Suprapubic skin (tissue), 4 donors: ENCODE measurements at places on chromosomes 6 and 20. TPM values are rescaled to one million over a fixed set of nuclear protein-coding genes. Genes with fewer than 3 reads are reported as not detected.

DNA sequence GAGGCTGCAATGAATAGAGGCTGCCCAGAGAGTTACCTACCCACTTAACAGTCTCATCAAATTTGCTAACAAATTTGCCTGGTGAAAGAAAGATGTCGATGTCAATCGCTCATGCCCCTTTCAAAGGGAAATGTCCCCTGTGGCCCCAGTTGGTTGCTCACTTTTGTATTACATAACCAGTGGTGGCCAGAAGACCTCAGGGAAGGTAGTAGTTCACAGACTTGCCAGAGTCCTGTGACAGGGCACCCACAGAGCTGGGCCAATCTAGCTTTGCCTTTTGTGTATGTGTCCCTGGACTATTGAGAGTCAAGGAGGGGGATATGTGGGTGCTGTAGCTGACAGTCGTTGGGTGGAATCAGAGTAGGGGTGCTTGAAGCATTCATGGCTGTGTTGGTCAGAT lies 70.7 kb upstream of the CCN6 start:
- H3K4me3 ChIP-seq, result no peak overlapping the region
- H3K27me3 ChIP-seq, result no peaks in the 10 kb centered on the region
- no peak for DNase-seq
- no peaks in the 10 kb centered on the region for H3K36me3 ChIP-seq

- no peak for DNase-seq
- no peaks in the 10 kb centered on the region for H3K27me3 ChIP-seq
- peaks cover 35% of the 10 kb centered on the region for H3K4me1 ChIP-seq
- H3K27ac ChIP-seq, result peak overlapping the region; percentile 55
- no peak overlapping the region for H3K4me3 ChIP-seq
These were observed 217.3 kb upstream of the RREB1 start for GRCh38 chr6:6890400-6890858.

GRCh38 chr20:56411759-56412472 lies at the start of gene CASS4:
TSS of gene CASS4 (plus strand) at chr20:56412260. CDS start at chr20:56412459, 199 bp downstream.
- H3K27me3 ChIP-seq, result no peaks in the 10 kb centered on the region
- H3K4me3 ChIP-seq, result peak within 1 kb of the TSS; percentile 32
- peaks cover 12% of the 10 kb centered on the region for H3K36me3 ChIP-seq
- DNase-seq, result no peak
- H3K4me1 ChIP-seq, result peaks cover 8% of the 10 kb centered on the region

DNA sequence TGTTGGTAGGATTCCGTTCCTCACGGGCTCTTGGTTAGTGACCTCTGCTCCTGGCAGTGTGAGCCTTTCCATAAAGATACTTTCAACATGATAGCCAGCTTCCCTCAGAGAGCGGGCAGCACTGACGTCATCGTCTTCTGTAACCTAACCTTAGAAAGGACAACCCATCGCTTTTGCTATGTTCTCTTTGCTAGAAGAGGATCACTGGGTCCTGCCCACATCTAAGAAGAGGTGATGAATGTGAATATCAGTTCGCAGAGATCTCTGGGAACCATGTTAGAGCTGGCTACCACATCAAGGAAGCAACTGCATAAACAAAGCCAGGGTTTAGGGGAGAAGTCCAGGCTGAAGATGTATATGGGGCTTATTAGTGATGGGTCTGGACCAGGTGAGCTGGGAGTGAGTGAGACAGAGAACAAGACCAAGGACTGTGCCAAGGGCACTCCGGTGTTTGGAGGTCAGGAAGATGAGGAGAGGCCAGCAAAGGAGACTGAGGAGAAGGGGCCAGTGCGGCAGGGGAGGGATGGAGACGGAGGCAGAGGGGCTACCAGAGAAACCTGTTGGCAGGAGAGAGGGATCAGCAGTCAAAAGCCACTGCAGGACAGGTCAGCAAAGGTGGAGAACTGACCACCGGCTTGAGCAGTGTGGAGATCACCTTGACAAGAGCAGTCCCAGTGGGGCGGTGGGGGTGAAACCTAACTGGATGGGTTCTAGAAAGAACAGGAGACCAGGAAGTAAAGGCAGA lies 39.7 kb downstream of the PIM1 start:
- no peak for DNase-seq
- H3K27me3 ChIP-seq, result no peaks in the 10 kb centered on the region
- no peaks in the 10 kb centered on the region for H3K4me1 ChIP-seq
- H3K4me3 ChIP-seq, result no peak overlapping the region
- H3K36me3 ChIP-seq, result no peaks in the 10 kb centered on the region

DNA sequence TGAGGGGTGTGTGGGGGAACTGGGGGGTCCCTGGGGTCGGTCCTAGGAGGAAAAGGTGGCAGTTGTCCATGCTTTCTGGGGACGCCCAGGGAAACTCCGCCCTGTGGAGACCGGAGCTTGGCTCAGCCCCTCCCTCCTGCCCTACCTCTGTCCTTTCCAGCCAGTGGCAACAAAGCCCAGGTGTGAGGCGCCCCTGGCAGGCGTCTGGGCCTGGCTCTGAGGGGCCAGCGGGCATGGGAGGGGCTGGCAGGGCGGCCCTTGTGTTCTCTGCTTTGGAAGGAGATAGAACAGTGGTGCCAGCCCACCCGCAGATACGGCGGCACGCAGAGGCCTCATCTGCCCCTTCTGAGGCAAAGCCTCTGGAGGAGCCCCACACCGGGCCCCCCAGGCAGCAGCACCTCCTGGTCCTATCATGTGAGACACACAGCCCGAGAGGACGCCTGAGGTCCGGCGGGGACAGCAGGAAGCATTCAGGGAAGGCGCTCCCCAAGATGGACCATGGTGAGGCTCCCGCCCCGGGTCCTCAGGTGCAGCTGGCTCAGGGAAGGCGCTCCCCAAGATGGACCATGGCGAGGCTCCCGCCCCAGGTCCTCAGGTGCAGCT lies 47.9 kb downstream of the YTHDF1 start:
- no peak for DNase-seq
- H3K27me3 ChIP-seq, result peaks cover 51% of the 10 kb centered on the region
- no peak overlapping the region for H3K27ac ChIP-seq

- no peak overlapping the region for H3K27ac ChIP-seq
- H3K36me3 ChIP-seq, result no peaks in the 10 kb centered on the region
- no peak for DNase-seq
- H3K4me1 ChIP-seq, result no peaks in the 10 kb centered on the region
- no peak overlapping the region for H3K4me3 ChIP-seq
- H3K27me3 ChIP-seq, result no peaks in the 10 kb centered on the region
These were observed 1418.7 kb downstream of the GRIK2 start for GRCh38 chr6:102812242-102812641.

- no peak for DNase-seq
- no peak overlapping the region for H3K4me3 ChIP-seq
- H3K36me3 ChIP-seq, result no peaks in the 10 kb centered on the region
- H3K4me1 ChIP-seq, result no peaks in the 10 kb centered on the region
- no peak overlapping the region for H3K27ac ChIP-seq
- H3K27me3 ChIP-seq, result no peaks in the 10 kb centered on the region
These were observed 477.1 kb downstream of the BTBD3 start for GRCh38 chr20:12394786-12395185.

Gene SYNGAP1
- 30.4 TPM for total RNA-seq

Gene GTF3C6
- 24.2 TPM for total RNA-seq

GRCh38 chr6:41546475-41546865 lies 289 bp downstream of the FOXP4 start:
- peak overlapping the region; percentile 69 for H3K27ac ChIP-seq
- peak overlapping the region; percentile 74 for H3K4me3 ChIP-seq
- peaks cover 2% of the 10 kb centered on the region for H3K27me3 ChIP-seq

Gene ZNF217
- 31.2 TPM for total RNA-seq

DNA sequence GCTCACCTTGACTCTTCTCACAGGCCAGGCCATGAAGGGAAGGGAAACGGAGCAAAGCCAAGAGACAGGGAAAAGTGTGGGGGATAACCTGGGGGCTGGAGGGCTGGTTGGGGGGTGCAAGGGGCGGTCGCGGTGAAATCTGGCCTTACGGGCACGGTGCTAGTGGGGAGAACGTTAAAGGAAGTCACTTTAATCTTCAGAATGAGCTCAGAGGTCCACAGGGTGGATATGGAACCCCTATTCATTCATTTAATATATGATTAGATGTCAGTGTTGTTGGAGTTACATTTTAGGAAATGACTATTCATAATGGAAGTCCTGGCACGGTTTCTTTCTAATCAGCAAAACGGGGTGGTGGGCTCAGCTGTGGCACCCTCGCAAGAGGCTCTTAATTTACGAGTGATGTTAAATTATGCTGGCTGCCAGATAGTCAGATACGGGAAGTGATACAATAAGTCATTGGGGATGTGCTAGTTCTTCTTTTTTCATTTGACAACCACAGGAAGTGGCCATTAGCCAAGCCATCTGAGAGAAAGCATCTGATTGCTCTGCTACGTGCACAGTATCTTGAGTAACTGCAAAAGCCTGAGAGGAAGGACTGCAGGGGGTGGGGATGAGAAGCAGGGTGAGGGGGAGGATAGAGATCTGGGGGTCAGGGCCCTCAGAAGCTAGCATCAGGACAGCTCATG lies 253.0 kb downstream of the QKI start:
- H3K36me3 ChIP-seq, result no peaks in the 10 kb centered on the region
- H3K4me3 ChIP-seq, result no peak overlapping the region
- H3K27me3 ChIP-seq, result no peaks in the 10 kb centered on the region
- no peak for DNase-seq
- no peaks in the 10 kb centered on the region for H3K4me1 ChIP-seq

- no peak overlapping the region for H3K27ac ChIP-seq
- no peaks in the 10 kb centered on the region for H3K27me3 ChIP-seq
- DNase-seq, result no peak
- H3K36me3 ChIP-seq, result no peaks in the 10 kb centered on the region
- H3K4me3 ChIP-seq, result no peak overlapping the region
These were observed 208.6 kb upstream of the AGPAT4 start for GRCh38 chr6:161482517-161482858.

GRCh38 chr6:129994410-129994809 lies 24.0 kb upstream of the L3MBTL3 start:
- no peak overlapping the region for H3K4me3 ChIP-seq
- no peaks in the 10 kb centered on the region for H3K36me3 ChIP-seq
- H3K27me3 ChIP-seq, result no peaks in the 10 kb centered on the region
- H3K27ac ChIP-seq, result no peak overlapping the region
- no peak for DNase-seq

- H3K27ac ChIP-seq, result no peak overlapping the region
- no peaks in the 10 kb centered on the region for H3K36me3 ChIP-seq
- no peak for DNase-seq
These were observed 5.1 kb downstream of the TMEM151B start for GRCh38 chr6:44275271-44275748.

GRCh38 chr20:15162079-15162647 lies 824.8 kb upstream of the FLRT3 start:
- H3K4me3 ChIP-seq, result no peak overlapping the region
- H3K27ac ChIP-seq, result no peak overlapping the region
- no peaks in the 10 kb centered on the region for H3K27me3 ChIP-seq
- no peaks in the 10 kb centered on the region for H3K36me3 ChIP-seq

Gene UBD
- not detected for total RNA-seq

DNA sequence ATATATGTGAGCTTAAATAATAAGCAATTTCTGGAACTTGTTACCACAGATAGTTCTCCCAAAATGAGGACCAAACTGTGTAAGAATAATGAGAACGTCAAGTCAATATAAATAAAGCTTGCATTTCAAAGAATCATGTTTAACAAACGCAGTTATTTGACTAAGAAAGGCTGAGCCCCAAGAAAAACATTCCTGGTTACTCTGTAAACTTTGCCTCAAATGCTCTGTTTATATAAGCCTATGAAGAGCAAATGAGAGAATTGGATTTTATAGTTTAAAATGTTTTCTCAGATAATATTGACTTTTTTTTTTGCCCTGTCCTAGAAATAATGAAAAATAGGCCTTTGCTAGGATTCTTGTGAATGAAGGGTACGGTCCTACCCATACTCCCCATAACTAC lies 81.3 kb downstream of the C6orf52 start:
- H3K4me3 ChIP-seq, result no peak overlapping the region
- no peaks in the 10 kb centered on the region for H3K27me3 ChIP-seq
- no peaks in the 10 kb centered on the region for H3K36me3 ChIP-seq
- no peaks in the 10 kb centered on the region for H3K4me1 ChIP-seq

DNA sequence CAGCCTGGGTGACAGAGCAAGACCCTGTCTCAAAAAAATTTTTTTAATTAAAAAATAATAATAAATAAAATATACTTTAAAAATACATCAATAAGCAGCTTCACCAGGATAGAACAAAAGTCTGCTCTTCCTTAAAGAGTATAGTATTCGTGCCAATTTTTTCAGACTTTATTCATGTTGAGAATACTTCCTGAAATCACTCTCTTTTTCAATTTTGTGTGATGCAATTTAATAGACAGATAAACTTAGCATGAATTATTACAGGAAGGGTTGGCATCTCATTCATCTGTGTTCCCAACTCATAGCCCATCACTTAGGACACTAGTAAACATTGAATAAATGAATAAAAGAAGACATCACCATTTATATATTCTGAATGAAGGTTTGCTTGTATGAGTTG lies 52.4 kb downstream of the IPCEF1 start:
- no peak overlapping the region for H3K4me3 ChIP-seq
- DNase-seq, result no peak
- H3K4me1 ChIP-seq, result no peaks in the 10 kb centered on the region
- no peak overlapping the region for H3K27ac ChIP-seq
- H3K27me3 ChIP-seq, result no peaks in the 10 kb centered on the region

DNA sequence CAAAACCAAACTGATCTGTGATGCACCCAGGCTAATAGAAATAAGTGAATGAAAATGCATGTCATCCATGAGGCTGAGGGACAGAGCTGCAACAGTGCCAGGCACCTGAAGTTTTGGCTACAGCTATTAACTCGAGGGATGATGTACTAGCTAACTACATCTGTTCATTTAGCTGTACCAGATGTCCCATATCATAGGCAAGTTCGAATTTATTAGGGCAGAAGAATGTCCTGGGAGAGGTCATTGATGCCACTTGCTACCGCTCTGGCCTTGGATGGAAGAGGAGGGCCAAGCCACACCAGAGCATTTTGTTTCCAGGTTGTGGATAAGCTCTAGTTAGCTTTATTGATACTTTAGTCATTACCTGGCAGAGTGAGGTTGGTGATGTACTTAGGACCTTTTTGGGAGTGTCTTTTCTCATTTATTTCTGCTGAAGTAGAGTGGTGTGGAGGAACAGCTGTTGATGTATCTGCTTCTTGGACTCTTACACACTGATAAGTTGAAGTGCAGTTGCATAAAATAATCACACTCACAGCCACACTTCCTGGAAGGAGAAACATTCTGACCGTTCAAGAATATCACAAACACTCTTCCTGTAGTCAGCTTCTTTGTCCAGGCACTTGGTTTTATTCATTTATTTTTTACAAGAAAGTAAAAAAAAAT lies 8.2 kb downstream of the ZFAND3 start:
- peaks cover 67% of the 10 kb centered on the region for H3K4me1 ChIP-seq
- H3K4me3 ChIP-seq, result no peak overlapping the region
- H3K27ac ChIP-seq, result no peak overlapping the region
- H3K27me3 ChIP-seq, result no peaks in the 10 kb centered on the region
- DNase-seq, result no peak

- H3K36me3 ChIP-seq, result no peaks in the 10 kb centered on the region
- DNase-seq, result no peak
- peak overlapping the region; percentile 23 for H3K27ac ChIP-seq
- no peaks in the 10 kb centered on the region for H3K4me1 ChIP-seq
- H3K4me3 ChIP-seq, result no peak overlapping the region
These were observed 328.4 kb upstream of the SOX4 start for GRCh38 chr6:21265034-21265729.

Gene SLC52A3
- 0.15 TPM for total RNA-seq
